Heart right ventricle (tissue), 16 donors: ENCODE measurements at places on chromosomes 6 and 20. TPM values are rescaled to one million over a fixed set of nuclear protein-coding genes. Genes with fewer than 3 reads are reported as not detected.

The COL9A3 gene
- total RNA-seq: 3.6 TPM

The CRISP2 gene
- not detected for total RNA-seq

The RNF182 gene
- not detected for total RNA-seq

DNA sequence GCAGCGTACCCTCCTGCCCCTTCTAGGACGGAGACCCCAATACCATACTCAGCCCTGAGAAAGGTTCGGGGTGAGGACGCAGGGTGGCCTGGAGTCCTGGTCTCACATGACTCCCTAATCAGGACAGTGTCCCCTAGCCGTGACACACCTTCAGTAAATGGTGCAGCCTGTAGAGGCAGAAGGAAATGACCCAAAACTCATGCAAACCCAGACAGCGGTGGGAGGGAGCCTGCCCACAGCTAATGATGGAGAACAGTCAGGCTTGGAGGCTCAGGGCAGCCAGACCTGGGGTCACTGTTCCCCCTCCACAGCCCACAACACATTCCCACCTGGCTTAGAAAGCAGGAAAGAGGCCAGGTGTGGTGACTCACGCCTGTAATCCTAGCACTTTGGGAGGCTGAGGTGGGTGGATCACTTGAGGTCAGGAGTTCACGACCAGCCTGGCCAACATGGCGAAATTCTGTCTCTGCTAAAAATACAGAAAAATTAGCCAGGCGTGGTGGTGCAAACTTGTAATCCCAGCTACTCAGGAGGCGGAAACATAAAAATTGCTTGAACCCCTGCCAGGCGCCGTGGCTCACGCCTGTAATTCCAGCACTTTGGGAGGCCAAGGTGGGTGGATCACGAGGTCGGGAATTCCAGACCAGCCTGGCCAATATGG is 8.8 kb upstream of the HMGA1 start:
- DNase-seq: no peak

DNA sequence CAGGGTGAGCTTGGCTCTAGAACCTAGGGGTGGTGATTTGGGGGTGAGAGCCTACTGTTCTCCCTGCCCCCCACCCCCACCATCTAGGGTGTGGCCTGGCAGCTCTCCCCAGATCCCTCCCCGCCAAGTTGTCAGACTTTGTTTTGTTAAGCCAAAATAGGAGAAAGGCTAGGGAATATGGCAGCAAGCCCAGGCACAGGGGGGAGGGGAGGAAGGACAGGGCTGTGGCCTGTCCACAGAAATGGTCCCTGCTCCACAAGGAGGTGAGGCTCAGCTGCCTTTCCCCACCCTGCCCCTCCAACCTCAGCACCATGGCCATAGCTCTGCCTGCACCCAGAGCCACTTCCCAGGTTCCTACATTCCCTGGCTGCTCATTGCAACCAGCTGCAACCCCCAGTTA is 17.2 kb downstream of the SCUBE3 start:
- peak; percentile 84 for DNase-seq

GRCh38 chr6:53049415-53049814 is 15.8 kb upstream of the FBXO9 start:
- DNase-seq: no peak

- DNase-seq: no peak
Observed at GRCh38 chr6:147509891-147510290, 1.4 kb downstream of the SAMD5 start.

- no peak for DNase-seq
Observed at GRCh38 chr20:37758332-37758731, 64.5 kb downstream of the CTNNBL1 start.
